ENCODE measurements at places on chromosomes 4 and X.

DNA sequence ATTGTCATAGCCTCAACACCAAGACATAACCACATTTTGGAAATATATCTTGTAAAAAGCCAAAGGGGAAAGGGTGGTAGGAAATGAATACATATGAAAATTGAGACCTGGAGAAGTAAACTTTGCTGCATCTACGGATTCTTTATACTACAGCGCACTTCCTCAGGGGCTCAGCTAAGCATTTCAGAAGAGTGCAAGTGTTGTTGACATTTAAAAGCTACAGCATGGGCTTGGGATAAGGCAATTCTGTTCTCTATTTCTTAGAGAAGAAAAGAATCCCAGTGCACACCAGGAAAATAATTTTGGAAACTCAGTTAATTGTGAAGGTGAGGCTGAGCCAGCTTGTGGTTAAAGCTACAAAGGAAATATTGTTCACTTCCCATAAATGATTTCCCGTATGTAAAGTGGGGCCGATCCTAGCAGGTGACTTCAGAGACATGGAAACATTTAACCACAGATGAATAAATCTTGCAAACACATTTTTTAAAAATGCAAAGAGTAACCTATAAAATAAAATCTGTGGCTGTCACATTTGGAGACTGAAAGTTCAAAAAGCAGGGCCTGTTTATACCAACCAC, 12.6 kb upstream of the GBA3 start:
- no peak for DNase-seq

GRCh38 chr4:37892641-37893040, 1.8 kb downstream of the TBC1D1 start:
- DNase-seq, result no peak

- peak; percentile 2 for DNase-seq
Observed at GRCh38 chr4:88938138-88938537, 118.8 kb downstream of the FAM13A start.

DNA sequence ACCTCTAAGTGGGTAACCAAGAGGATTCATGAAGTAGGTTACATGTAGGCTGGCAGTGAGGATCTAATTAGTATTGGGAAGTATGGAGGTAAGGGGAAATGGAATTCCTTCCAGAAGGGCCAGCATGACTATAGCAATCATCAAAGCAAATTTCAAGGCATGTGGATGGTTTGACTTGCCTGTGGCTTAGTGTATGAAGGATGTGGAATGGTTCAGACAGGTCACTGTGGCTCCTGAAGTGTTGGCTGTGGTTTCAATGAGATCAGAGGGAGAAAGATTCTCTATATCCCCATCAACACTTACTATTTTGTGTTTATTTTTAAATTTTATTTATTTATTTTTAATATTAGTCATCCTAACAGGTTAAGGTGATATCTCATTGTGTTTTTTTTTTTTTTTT, 121.6 kb upstream of the TBC1D9 start:
- DNase-seq, result no peak

GRCh38 chr4:110198049-110198434, 373 bp downstream of the ELOVL6 start:
- DNase-seq, result peak; percentile 54

DNA sequence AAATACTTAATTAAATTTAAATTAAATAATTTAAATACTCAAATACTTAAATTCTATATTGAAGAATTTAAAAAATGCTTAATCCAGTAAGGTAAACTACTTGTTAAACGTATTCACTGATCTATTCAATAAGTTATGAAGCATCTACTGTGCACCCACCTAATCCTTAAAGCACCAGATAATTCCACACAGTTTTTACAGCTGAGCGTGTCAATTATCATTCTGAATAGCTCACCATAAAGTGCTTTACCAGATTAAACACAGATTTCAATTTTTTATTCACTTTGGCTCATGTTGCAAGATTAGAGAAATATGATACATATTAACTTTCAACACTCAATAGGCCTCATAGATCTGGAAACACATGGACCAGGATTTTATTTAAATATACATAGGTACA, 79.2 kb upstream of the DDIT4L start:
- no peak for DNase-seq

DNA sequence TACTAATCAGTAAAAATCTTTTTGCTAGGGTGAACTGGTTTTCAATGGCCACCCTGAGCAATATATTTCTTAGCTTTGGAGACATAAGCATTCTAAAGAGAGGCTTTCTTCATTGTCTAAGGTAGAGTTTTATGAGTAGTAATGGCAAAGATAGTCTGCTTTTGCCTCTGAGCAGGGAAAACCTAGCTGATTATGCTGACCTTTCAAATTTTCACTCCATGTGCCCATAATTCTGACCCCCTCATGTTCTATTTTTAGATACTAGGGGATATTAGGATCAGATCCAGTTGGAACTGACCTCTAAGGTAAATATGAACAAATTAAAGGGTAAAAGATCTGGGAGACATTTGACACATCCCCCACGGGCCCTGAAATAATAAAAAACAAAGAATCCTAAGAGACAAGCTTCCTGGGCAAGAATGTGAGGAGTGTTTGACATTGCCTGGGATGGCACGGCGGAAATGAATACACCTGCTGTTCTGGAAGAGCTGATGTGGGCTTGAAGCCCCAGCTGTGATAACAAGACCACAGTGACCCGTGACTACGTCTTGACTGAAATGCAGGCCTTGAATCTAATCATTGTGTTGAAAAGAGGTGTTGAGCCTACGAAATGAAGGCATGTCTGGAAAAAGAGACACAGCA, 392.1 kb upstream of the FRG1 start:
- DNase-seq, result no peak

DNA sequence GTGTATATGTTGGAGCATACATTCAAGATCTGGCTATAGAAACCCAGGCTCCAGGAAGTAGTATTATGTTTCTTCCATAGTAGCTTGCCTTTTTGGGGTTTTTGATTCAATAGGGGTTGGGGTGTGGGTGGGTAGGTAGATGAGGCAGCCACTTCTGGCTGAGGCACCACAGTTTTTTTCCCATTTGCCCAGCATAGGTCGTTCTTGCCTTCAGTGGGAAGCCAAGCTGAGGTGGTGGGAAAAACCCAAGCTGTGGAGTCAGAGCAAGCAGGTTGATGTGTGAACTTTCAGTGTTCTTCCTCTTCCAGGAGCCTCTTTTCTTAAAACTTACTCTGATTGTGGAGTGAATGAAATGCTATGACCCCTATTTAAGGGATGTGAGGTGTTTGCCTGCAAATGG, 67.0 kb upstream of the RPS6KA3 start:
- no peak for DNase-seq

GRCh38 chrX:72713130-72713529, 976 bp downstream of the PHKA1 start:
- no peak for DNase-seq

GRCh38 chrX:9071031-9071650, 37.2 kb upstream of the FAM9B start:
- DNase-seq, result no peak

All from brain (organoid and tissue), 16 donors.